ENCODE measurements at places on chromosomes 2 and 18.

DNA sequence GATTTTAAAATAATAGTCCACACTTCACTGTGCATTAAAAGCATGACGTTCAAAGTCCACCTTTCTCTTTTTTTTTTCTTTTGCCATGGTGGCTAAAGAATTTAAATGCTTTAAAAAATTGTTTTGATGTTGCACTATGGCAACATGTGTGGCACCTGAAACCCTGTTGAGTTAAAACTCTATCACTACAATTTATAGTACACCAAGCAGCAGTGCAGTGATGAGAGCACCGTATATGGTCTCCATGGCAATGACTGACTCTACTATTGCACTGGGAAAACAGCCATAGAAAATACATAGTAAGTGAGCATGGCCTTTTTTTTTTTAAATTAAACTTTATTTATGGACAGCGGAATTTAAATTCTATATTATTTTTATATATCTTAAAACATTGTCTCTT, 298.8 kb downstream of the FIGN start:
- no peak overlapping the region for H3K27ac ChIP-seq
- no peaks in the 10 kb centered on the region for H3K36me3 ChIP-seq
- H3K27me3 ChIP-seq = no peaks in the 10 kb centered on the region
- H3K4me1 ChIP-seq = no peaks in the 10 kb centered on the region

GRCh38 chr18:42231796-42232195, 276.8 kb downstream of the PIK3C3 start:
- H3K4me1 ChIP-seq = no peaks in the 10 kb centered on the region
- no peak overlapping the region for H3K27ac ChIP-seq
- H3K4me3 ChIP-seq = no peak overlapping the region

DNA sequence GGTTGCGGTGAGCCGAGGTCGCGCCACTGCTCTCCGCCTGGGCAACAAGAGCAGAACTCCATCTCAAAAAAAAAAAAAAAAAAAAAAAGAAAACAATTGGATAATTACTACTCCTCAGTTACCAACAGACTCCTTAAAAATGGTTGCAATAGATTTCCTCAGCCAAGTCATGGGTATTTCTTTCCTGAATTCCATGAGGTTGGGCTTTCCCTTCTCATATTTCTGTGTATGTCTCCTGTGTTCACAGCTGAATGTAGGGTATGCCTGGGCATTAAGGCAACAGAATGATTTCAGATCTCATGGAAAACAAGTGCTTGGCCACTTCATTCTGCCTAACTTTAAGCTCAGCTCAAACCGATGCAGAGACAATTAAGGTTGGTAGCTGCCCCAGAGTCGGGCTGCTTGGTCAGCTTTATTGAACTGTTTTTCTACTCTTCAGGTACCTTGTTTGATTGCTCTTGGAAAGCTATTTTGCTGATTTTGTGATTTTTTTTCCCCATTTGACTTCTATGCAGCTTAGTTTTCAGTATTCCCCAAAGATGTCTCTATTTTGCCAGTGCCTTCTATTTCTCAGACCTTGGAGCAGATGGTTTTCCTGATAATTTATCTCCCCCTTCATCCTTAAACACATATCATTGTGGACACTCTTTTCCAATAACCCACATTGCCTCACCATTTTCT, 24.8 kb downstream of the KIF5C start:
- H3K4me1 ChIP-seq = peaks cover 7% of the 10 kb centered on the region
- no peaks in the 10 kb centered on the region for H3K36me3 ChIP-seq
- no peak for DNase-seq
- H3K4me3 ChIP-seq = no peak overlapping the region

- H3K4me3 ChIP-seq = no peak overlapping the region
- no peaks in the 10 kb centered on the region for H3K36me3 ChIP-seq
- no peak for DNase-seq
These were observed 263.7 kb downstream of the ALK start for GRCh38 chr2:29657674-29658073.

DNA sequence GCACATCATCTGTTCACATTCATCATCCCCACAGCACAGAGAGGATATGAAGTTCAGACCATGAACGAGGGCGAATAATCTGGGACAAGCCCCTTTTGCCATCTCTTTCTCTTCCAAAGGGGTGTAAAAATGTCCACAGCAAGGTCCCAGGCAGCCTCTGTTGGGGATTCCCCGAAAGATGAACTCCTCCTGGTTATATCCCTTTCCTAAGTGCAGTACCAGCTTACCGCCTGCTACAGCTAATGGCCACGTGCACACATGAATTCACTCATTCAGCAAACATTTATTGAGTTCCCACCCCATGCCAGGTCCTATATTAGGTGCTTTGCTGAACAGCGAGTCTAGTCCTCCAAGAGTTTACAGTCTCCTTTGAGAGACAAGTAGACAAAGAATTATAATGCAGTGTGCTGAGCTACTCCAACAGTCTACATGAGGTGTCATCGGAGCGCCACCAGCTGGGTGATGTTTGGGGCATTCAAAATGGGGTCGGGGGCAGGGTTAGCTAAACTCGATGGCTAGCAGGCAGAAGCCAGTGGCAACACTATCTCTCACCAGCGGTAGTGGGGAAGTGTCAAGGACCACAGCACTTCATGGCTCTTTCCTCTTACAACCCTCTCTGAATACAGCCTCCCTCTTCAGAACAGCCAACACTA, 228.9 kb downstream of the TMEM163 start:
- H3K27ac ChIP-seq = no peak overlapping the region
- peaks cover 51% of the 10 kb centered on the region for H3K27me3 ChIP-seq
- peaks cover 2% of the 10 kb centered on the region for H3K4me1 ChIP-seq
- H3K4me3 ChIP-seq = no peak overlapping the region
- DNase-seq = no peak
- no peaks in the 10 kb centered on the region for H3K36me3 ChIP-seq

GRCh38 chr2:3703236-3703756, at the start of gene DCDC2C:
Gene DCDC2C, plus strand, starts transcription at chr2:3703575. Its CDS starts 177 bp downstream, at chr2:3703752.
- H3K27ac ChIP-seq = no peak within 1 kb of the TSS
- no peak within 1 kb of the TSS for H3K4me3 ChIP-seq
- no peak for DNase-seq
- peaks cover 62% of the 10 kb centered on the region for H3K27me3 ChIP-seq
- peaks cover 2% of the 10 kb centered on the region for H3K36me3 ChIP-seq

DNA sequence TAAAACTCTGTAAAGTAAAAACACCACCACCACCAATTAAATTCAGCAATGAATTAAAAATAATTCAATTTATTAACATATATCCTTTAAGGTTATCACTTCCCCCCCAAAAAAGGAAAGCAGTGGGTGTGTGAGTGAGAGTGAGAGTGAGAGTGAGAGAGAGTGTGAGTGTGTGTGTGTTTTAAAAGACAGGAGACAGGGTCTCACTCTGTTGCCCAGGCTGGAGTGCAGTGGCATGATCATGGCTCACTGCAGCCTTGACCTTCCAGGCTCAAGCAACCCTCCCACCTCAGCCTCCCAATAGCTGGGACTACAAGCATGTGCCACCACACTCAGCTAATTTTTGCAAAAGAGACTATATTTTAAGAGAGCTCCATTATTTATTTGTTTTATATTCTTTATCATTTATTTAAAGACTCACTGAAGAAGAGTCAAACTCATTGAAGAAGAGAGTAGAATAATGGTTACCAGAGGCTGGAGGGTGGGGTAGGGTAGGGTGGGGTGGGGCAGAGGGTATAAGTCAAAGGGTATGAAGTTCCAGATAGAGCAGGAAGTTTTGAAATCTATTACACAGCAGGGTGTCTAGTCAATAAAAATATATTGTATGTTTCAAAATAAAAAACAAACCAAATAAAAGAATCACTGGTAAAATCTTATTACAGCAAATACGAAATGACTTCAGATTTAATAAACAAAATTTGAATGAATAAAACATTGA, 121.6 kb downstream of the C2orf74 start:
- peaks cover 2% of the 10 kb centered on the region for H3K4me1 ChIP-seq
- no peak for DNase-seq
- no peaks in the 10 kb centered on the region for H3K27me3 ChIP-seq
- no peak overlapping the region for H3K27ac ChIP-seq
- H3K4me3 ChIP-seq = no peak overlapping the region
- H3K36me3 ChIP-seq = no peaks in the 10 kb centered on the region

- DNase-seq = no peak
- no peak overlapping the region for H3K4me3 ChIP-seq
- H3K36me3 ChIP-seq = no peaks in the 10 kb centered on the region
These were observed 489.6 kb upstream of the PIK3C3 start for GRCh38 chr18:41465386-41465785.

Data from T-helper 17 cell (primary cell).